ENCODE measurements at places on chromosomes 5 and 9.

DNA sequence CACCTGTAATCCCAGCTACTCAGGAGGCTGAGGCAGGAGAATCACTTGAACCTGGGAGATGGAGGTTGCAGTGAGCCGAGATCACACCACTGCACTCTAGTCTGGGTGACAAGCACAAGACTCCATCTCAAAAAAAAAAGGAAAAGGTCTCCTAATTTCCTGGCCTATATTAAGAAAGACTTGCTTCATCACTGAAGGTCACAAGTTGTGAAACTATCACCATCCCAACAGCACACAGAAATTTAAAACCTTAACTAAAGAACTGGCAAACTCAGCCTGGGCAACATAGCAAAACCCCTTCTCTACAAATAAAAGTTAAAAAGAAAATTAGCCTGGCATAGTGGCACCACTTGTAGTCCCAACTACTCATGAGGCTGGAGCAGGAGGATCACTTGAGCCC, 17.2 kb downstream of the FRMD3 start:
- DNase-seq, result no peak

GRCh38 chr9:107158321-107158720, 124.8 kb upstream of the RAD23B start:
- no peak for DNase-seq

DNA sequence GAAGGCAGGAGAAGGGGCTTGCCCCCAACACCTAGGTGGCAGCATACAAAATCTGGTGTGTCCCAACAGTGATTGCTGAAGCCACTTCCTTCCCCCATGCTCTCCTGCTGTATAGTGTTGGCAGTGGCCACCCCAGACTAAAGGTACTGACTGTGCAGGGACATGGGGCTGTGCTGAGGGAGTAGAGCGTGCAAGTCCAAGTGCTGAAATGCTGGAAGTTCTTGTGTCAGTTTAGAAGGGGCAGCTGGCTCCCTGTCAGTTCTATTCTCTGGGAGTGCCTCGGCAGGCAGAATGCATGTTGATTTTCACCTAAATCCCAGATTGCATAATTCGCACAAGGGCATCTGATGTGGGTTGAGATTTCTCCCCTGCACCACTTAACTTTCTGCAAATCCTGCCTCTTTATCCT, 68.6 kb downstream of the GDNF start:
- no peak for DNase-seq

DNA sequence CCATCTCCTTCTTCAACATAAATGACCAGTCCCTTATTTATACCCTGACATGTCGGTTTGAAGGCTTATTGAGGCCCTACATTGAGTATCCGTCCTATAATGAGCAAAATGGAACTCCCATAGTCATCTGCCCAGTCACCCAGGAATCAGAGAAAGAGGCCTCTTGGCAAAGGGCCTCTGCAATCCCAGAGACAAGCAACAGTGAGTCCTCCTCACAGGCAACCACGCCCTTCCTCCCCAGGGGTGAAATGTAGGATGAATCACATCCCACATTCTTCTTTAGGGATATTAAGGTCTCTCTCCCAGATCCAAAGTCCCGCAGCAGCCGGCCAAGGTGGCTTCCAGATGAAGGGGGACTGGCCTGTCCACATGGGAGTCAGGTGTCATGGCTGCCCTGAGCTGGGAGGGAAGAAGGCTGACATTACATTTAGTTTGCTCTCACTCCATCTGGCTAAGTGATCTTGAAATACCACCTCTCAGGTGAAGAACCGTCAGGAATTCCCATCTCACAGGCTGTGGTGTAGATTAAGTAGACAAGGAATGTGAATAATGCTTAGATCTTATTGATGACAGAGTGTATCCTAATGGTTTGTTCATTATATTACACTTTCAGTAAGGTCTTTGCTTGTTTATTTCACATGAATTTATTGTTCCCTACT, 38.2 kb upstream of the BTNL3 start:
- DNase-seq, result no peak

- no peak for DNase-seq
These were observed 36.1 kb downstream of the KLF4 start for GRCh38 chr9:107453479-107453878.

DNA sequence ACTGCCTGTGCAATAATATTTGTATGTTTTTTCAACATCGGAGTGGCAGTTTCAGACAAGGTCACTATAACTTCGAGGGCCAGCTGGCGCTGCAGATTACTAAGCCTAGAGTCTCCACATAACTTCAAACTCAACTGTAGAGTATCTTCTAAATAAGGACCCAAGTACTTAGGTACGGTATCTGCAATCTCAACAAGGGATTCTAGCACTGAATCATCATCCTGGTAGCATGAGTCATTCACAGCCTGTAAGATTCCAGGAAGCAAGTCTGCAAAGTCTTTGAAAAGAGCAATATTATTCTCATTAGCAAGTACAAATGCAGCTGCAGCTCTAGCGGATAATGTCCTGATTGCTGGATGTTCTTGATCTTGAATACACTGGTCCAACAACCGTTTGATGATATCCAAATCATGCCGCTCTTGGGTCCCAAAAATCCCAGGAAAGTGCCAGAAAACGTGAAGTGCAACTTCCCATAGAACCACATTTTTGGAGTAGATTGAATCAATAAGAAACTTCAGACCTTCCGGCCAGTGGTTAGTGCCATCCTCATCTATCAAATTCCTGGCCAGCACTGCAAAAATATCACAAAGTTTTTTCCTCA, 654 bp downstream of the RANBP6 start:
- DNase-seq, result no peak

- DNase-seq, result no peak
These were observed 18.4 kb upstream of the VPS13A start for GRCh38 chr9:77158772-77159513.
